ENCODE measurements at places on chromosomes 3 and 15. TPM values are rescaled to one million over a fixed set of nuclear protein-coding genes. Genes with fewer than 3 reads are reported as not detected.

GOLGA8F gene
- total RNA-seq, result not detected

LMLN gene
- total RNA-seq, result 7.8 TPM

EXOSC7 gene
- 41.3 TPM for total RNA-seq

SATB1 gene
- total RNA-seq, result 7.4 TPM

TM6SF1 gene
- total RNA-seq, result 17.4 TPM

TMC3 gene
- total RNA-seq, result not detected

NOX5 gene
- total RNA-seq, result 0.75 TPM

NR2E3 gene
- not detected for total RNA-seq

IFT57 gene
- 17.9 TPM for total RNA-seq

BLM gene
- total RNA-seq, result 5.0 TPM

MEGF11 gene
- 0.63 TPM for total RNA-seq

LRRIQ4 gene
- 0.41 TPM for total RNA-seq

C3orf70 gene
- total RNA-seq, result 0.50 TPM

BRPF1 gene
- 21.3 TPM for total RNA-seq

HIGD2B gene
- not detected for total RNA-seq

ANKRD34C gene
- total RNA-seq, result not detected

PEX5L gene
- 0.07 TPM for total RNA-seq

GRM7 gene
- 0.62 TPM for total RNA-seq

USP13 gene
- total RNA-seq, result 6.4 TPM

IMPG2 gene
- 0.07 TPM for total RNA-seq

LAMB2 gene
- 262 TPM for total RNA-seq

KY gene
- total RNA-seq, result 0.04 TPM

GOLGA8K gene
- not detected for total RNA-seq

CKMT1B gene
- 5.1 TPM for total RNA-seq

EPB42 gene
- not detected for total RNA-seq

SLC28A1 gene
- total RNA-seq, result 0.17 TPM

FOXB1 gene
- 0.55 TPM for total RNA-seq

CPN2 gene
- total RNA-seq, result not detected

GOLGA8S gene
- total RNA-seq, result not detected

PLSCR2 gene
- total RNA-seq, result 0.62 TPM

FAM219B gene
- total RNA-seq, result 49.3 TPM

CILP gene
- total RNA-seq, result not detected

CISH gene
- total RNA-seq, result 3.8 TPM

APOD gene
- total RNA-seq, result not detected

ITIH3 gene
- not detected for total RNA-seq

ULK3 gene
- 32.0 TPM for total RNA-seq

RBMS3 gene
- 18.4 TPM for total RNA-seq

MYLK gene
- 48.9 TPM for total RNA-seq

CYP11A1 gene
- 2.0 TPM for total RNA-seq

RHCG gene
- total RNA-seq, result 0.21 TPM

CASR gene
- total RNA-seq, result 0.04 TPM

ARHGAP11A gene
- 7.5 TPM for total RNA-seq

MST1 gene
- 12.4 TPM for total RNA-seq

POPDC2 gene
- total RNA-seq, result 1.0 TPM

PLIN1 gene
- not detected for total RNA-seq

CFAP161 gene
- total RNA-seq, result not detected

CHRNA5 gene
- 4.7 TPM for total RNA-seq

PML gene
- total RNA-seq, result 146 TPM

SNTN gene
- not detected for total RNA-seq

Data from kidney epithelial cell (primary cell).